Ecto neural progenitor cell (in vitro differentiated cells): ENCODE measurements at places on chromosomes 16 and 17.
A peak's percentile ranks its signal among the peaks of the same experiment; 100 is the strongest.

DNA sequence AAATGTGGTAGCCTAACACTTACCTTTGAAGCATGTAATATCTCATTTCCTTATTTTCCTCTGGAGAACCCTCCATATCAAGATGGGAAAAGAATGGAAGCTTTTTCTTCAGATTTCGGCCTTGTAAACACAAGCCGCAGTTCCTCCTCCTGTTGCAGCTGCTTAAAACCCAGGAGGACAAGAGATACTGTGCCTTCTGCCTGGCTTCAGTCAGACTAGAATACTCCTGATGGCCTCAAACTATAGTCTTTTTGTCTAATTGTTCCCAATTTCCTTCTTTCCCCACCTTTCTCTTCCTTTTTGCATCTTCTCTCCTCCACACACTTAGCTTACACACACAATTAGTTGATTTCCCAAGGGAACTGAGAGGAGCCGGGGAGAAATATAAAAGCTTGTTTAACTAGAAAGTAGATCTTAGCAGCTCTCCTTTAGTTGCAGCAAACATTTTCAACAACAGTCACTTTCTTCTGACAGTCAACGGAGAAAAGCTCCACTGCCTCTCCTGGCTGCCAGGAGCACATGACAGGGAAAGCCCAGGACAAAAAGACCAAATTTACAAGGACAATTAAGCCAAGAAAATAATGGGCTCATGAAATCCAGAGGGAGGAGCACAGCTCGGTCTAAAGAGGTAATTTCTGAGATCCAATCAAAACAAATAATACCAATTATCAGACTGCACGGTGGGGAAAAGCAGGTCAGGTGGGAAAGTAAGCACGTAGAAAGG lies 76.4 kb upstream of the C17orf78 start:
- peak; percentile 55 for DNase-seq

GRCh38 chr16:85345129-85345639 lies 232.9 kb upstream of the CIBAR2 start:
- DNase-seq = no peak

DNA sequence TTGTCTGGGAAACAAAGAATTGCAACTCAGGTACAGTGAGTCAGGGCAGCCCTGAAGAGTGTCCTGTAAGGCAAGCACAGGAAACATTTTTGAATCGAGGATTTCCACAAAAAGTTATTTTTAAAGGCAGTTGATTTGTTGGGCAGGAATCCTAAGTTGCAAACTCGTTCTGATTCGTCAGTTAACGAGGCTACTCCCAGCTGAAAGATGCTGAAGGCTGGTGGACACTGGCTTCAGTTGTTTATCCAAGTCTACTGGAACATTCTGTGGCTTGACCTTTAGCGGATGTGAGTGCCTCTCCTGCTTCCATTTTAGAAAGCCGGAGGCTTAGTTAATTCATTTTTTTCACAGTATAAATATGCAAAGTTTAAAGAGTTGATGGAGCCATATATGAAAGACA lies 84.2 kb downstream of the KCNJ12 start:
- DNase-seq = peak; percentile 11

GRCh38 chr17:78122931-78123249 lies 5.7 kb downstream of the TMC6 start:
- DNase-seq = no peak

GRCh38 chr16:23024044-23024443 lies 125.2 kb downstream of the USP31 start:
- DNase-seq = no peak
